ENCODE measurements at places on chromosomes 2 and 18.

DNA sequence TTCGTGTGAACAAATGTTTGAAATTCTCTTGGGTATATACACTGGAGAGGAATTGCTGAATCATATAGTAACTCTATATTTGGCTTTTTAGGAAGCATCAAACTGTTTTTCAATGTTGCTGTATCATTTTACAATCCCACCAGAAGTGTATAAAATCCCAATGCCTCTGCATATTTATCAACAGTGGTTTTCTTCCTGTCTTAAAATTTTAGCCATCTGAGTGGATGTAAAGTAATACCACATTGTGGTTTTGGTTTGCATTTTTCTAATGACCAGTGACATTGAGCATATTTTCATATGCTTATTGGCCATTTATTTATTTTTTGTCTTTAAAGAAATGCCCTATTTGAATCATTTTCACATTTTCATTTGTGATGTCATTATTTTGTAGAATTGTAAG lies 22.8 kb upstream of the LRP1B start:
- peak; percentile 46 for DNase-seq

GRCh38 chr2:188196343-188197008 lies 95.2 kb upstream of the GULP1 start:
- DNase-seq: peak; percentile 78

GRCh38 chr2:122960759-122961641 lies 1064.1 kb upstream of the CNTNAP5 start:
- DNase-seq: peak; percentile 1

GRCh38 chr2:70946832-70947442 lies 11.2 kb downstream of the ATP6V1B1 start:
- peak; percentile 82 for DNase-seq

DNA sequence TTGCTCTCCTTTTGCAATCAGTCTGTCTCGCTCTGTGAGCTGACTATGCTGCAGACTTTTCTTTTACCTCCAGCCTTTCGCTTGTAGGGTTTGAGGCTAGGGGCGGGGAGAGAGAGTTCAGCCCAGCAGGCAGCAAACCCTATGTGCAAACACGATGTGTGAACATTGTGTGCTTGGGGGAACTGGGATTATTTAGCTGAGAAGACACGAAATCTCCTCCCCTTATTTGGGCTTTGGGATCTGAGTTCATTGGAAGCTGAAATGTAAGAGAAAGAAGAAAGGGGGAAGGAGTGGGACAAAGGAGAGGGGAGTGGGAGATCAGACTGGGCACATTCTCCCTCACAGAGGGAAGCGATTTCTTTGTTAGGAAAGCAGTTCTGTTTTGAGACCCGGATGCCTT lies 189.6 kb upstream of the TNP1 start:
- no peak for DNase-seq

- DNase-seq: peak; percentile 43
Measured at GRCh38 chr2:33133454-33133952, 186.8 kb downstream of the LTBP1 start.

Data from adipocyte (in vitro differentiated cells).